ENCODE measurements at places on chromosomes 7 and 10.

GRCh38 chr10:85532773-85533172 is 833.8 kb downstream of the GRID1 start:
- no peak for DNase-seq

DNA sequence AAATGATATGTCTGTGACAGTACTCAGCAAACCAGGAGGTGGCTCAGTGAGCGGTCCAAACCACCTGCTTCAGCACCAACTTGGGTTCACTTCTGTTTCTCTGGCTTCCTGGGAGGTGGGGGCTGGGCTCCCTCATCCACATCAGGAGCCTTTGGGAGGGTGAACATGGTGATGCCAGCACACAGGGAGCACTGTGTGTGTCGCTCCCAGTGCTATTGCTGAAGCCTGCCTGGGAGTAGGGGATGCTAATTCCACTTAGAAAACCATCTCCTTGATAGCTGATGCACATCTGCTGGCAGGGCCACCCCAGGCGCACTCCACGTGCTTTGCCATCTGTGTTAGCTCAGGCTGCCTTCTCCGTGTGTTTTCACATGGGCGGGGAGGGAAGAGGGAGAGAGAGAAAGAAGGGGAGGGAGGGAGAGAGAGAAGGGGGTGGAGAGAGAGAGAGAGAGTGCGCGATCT is 58.0 kb downstream of the RAMP3 start:
- no peak for DNase-seq

DNA sequence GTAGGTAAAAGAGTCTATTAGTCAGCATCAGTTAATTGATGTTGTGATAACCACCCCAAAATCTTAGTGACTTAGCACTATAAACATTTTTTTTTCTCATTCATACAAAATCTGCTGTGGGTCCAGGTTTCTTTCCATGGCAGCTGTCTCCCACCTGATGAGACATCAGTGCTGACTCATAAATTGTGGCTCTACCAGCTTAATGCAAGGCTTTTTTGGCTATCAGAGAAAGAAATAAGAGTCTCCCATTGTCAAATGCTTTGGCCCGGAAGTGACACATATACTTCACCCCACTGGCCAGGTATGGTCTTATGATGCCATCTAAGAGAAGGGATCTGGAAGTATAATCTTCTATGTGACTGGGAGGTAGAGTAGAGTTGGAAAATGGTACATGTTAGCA is 14.5 kb downstream of the DNAJB9 start:
- no peak for DNase-seq

- DNase-seq, result no peak
Observed at GRCh38 chr7:36283711-36284130, 105.9 kb upstream of the ANLN start.

- peak; percentile 20 for DNase-seq
Observed at GRCh38 chr10:119025776-119026175, 3.7 kb upstream of the NANOS1 start.

DNA sequence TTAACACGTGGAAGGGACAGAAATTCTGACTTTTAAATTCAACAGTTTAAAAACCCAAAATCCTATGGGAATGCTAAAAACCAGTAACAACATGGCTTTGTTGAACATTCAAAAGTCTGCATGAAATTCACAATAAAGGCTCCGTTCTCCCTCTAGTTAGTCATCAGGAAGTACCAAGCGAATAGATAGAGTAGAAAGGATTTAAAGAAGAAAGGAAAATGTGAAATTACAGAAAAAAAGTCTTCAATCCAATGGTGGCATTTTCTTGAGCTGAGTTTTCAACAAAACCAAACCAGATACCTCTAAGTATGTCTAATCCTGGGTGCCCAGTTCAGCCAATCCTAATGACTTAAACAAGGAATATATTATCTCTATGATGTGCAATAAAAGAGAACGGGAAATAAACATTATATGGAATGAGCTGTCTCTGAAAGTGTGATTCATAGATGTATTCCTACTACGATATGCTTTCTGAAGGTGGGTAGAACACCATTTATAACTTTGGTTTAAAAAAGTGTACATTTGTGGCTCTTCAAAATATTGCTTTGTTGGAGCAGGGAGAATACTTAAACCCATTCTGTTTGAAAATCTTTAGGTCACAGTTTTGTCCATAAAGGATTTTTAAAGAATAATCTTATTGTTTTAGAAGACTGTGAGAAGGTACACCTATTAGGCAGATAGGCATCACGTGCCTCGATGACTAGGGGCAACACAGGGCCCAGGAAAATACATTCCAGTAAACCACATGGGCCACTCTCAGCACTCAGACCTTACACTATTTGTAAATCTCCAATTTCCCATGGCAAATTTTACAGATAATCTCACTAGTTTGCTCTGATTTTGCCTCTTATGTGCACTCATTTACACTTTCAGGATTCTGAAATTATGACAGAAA is 87.7 kb downstream of the CUBN start:
- DNase-seq, result no peak

- no peak for DNase-seq
Observed at GRCh38 chr7:46999866-47000265, 582.0 kb downstream of the TNS3 start.

- DNase-seq, result no peak
Observed at GRCh38 chr7:155007947-155008346, 5.0 kb upstream of the PAXIP1 start.

DNA sequence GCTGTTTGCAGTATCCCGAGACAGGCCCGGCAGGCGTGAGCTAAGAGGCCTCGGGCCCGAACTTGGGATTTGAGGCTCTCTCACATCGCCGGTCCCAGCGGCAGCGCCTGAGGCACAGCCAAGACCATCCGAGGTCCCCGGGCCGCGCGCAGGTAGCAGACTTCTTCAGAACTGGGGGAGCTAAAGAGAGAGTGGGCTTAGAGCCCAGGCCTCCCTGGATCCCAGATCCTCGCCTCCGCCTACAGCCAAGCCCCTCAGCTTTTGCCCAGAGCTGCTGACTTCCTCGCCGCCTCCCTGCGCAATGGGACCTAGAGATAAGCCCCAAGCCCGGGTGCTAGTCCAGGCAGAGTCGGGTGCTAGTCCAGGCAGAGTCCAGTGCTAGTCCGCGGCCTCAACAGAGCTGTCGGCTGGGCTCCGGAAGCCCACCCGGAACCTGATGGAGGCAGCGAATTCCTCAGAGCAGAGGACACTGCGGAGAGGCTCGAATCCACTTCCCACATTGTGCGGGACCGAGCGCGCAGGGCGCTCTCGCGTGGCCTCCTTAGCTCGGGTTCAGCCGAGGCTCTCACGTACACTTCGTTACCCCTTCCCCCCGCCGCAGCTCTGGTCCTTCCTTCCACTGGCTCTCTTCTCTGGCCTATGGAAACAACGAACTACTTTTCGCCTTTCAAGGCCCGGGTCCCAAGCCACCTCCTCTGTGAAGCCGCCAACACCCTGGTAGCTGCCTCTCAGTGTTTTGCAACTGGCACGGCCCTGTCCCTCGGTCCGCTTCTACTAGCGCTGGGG is 5.8 kb downstream of the LBX1 start:
- DNase-seq, result no peak

DNA sequence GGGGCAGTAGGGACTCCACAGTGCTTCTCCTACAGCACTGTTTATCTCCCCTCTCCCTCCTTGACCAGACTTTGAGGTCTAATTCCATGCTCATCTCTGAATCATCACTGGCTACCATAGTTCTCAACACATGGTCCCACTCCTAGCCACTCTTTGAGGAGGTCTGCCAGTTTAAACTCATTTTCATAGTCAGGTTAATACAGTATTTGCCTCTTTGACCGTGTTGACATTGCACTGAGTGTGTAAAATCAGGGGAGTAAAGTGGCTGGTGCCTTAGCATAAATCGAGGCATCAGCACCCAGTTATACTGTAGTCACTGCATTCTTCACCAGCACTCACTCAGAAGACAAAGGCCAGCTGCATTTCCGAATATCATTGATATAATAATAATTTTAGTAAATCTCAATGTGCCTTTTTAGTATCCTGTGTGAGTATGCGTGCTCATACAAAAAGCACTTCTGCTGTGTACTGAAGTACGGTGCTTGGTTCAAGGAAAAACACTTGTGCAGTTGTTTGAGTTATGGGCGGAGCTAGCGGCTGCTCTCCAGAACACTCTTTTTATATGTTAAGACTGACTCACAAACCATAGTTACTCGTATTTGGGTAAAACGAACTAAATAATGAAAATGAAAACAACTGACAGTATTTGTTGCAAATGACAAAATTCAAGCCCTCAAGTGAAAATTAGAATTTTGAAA is 89.7 kb downstream of the GALNT11 start:
- no peak for DNase-seq

All from type B pancreatic cell (in vitro differentiated cells).